ENCODE measurements at places on chromosomes 11 and 22.

- DNase-seq: no peak
Measured at GRCh38 chr22:17870407-17870806, 96.1 kb upstream of the BID start.

- no peak for DNase-seq
Measured at GRCh38 chr22:41822317-41823057, 10.4 kb upstream of the SREBF2 start.

DNA sequence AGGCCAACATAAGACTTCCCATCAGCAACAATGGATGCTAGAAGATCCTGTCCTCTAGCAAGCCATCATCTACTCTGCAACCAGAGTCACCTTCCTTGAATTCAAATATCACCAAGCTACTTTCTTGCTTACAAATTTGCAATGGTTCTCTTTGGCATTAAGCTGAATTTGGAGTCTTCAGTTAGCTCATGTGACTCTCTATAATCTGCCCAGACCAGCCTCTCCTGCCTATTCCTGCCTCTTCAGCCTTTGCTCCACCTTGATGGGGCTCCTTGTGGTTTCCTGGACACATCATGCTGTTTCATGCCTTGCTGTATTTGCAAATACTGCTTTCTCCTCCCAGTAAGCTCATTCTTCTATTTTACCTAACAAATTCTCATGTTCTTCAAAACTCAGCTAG lies 82.3 kb downstream of the RASSF10 start:
- DNase-seq: no peak

DNA sequence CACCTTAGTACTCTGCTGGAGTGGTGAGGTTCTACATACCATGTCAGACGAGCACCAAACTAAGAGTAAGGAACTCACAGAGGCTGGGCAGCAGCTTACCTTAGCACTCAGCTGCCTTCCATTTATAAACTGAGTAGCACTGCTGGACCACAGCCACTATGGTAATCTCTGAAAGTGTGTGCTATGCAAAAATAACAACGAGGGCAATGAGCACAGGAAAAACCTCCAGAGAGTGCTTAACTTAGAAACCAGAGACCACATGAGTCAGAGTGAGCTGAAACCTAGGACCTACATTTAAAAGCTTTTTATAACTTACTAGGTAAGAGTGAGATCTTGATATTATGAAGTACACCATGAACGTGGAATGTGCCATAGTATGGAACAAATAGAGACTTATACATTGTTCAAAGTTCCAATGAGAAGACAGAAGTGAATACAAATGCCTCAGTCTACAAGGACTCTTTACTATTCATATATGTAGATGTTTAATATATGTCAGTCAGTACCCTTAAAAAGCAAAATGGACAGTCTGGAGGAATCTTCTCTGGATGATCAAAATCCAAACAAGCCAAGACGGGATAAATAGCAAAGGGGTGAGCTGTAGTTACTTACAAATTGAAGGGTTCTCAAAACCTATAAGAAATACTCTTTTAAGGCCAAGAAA lies 17.2 kb upstream of the CD59 start:
- no peak for DNase-seq

DNA sequence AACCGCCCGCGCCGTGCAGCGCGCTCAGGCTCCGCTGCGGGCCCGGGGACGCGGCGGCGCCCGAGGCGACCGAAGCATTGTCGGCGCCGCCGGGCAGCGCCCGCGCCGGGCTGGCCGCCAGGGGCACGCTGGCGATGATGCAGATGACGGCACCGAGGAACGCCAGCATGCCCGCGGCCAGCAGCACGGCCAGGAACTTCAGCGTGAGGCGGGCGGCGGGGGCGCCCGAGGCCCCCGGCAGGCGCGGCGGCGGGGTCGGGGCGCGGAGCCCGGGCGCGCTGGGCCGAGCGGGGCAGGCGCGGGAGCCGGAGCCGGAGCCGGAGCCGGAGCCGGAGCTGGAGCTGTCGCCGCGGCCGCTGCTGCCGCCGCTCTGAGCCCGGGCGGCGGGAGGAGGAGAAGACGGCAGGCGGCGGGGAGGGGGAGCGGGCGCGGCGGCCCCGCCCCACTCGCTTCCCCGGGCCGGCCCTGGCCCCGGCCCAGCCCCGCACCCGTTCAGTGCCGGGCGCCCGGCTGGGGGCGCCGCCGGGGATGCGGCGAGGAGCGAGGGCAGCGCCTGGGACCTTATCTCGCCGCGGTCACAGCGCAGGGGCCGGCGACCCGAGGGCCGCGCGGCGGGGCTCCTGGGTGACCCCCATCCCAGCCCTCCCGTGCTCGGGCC lies at the start of gene NPTXR:
TSS of gene NPTXR (minus strand) at position 372 of the 658 bp plus-strand sequence.
- no peak for DNase-seq

- DNase-seq: no peak
Measured at GRCh38 chr11:132604431-132604830, 927.9 kb downstream of the OPCML start.

- DNase-seq: no peak
Measured at GRCh38 chr11:126362879-126363655, 7.6 kb downstream of the ST3GAL4 start.

GRCh38 chr22:26047920-26048319 lies 121.3 kb upstream of the SEZ6L start:
- DNase-seq: no peak

GRCh38 chr11:14101388-14101787 lies 138.9 kb downstream of the SPON1 start:
- no peak for DNase-seq

DNA sequence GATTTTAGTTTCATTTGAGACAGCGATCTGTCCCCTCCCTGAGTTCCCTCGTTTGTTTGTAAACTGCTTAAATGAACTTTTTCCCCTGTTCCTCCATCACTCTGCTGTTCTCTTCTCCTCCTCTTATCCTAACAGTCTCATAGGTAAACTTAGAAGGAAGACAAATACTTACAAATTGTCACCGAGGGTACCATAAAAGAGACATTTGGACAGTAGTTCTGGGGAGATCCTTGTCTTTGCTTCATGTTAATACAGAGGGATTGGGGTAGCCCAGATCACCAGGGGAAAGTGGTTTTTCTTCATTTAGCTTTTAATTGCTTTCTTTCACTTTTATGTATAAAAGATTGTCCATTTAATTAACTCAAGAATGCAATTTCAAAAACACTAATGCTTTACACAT lies 46.1 kb downstream of the ZBTB16 start:
- DNase-seq: no peak

GRCh38 chr11:13438291-13438690 lies 24.7 kb downstream of the BTBD10 start:
- no peak for DNase-seq

DNA sequence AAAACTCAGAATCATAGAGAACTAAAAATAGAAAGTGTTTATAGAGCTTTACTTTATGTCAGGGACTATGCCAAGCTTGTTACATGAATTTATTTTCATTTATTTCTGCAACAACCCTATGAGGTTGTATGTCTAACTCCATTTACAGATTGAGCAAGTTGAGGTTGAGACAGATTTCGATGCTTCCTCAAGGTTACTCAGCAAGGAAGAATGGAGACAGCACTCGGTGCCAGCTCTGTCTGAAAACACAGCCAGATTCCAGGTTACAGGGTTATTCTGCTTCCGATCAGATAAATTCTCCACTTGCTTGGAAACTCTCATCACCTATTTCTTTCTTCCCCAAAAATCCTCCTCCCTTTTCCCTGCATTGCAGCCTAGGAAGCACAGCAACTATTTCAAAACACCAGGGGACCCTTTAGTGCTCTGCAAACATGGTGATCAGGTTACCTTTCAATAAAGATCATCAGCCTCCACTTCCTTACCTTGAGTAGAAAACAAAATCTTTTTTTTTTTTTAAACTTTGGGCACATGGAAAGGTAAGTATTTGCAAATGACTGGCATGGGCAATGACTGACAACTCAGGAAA lies 7.0 kb downstream of the MMP3 start:
- DNase-seq: no peak

GRCh38 chr11:107848345-107848744 lies 10.2 kb downstream of the SLC35F2 start:
- DNase-seq: no peak

GRCh38 chr11:134332189-134332631 lies 422 bp downstream of the GLB1L2 start:
- no peak for DNase-seq

- DNase-seq: no peak
Measured at GRCh38 chr11:6572215-6572614, 31.2 kb downstream of the RRP8 start.

- no peak for DNase-seq
Measured at GRCh38 chr11:15276621-15277020, 161.9 kb downstream of the INSC start.

DNA sequence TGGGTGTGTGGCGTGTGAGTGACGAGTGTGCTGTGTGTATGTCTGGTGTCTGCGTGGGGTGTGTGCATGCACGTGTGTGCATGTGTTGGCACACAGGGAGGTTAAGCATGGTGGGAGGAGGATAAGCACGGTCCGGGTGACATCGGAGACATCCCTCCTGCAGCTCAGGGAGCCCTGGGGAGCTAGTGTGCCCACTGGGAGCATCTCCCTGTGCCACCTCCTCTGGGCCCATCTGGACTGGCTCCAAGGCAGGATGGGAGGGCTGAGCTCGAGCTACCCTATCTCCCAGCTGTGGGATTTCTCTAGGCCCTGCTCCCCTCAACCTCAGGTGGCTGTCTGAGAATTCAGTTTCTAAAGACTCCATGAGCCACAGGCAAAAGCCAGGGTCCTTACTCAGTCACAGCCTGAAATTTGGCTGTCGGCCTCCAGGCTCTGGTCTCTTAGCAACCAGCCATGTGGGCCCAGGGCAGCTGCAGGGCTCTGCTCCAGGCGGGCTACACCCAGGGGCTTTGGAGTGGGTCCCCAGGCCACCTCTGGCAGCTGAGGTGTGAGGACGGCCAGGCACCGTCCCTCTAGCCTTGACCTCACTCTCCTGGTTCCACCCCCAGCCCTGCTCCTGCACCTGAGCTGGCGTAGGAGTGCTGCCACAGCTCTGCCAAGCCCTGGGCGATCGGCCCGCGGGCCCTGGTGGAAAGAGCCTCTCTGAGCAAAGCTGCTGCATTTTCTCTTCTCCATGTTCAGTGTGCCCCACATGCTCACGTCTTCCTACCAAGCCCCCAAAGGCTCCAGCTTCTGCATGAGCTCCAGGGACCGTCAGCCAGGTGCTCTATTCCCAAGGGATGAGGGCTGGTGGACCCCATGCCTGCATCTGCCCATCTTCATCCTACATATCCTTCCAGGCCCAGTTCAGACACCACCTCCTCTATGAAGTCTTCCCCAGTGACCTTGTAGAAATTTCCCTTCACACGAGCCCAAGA lies 39.7 kb downstream of the RTL6 start:
- peak; percentile 43 for DNase-seq

DNA sequence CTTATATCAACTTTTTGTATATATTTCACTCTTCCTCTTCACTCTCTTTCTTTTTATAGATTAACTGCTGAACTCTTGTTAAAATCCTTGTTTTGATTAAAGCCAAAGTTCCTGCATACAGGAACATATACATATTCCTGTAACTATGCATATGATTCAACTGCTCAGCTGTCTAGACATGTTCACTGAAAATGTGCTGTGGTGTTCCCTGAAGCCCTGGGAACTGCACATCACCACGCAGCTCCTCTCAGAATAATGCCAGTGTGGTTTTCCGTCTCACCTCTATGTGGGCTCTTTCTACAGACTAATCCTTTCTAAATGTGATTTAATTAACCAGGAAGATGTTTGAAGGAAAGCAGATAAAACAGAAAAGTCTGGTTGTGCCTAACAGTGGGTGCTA lies 25.6 kb upstream of the MMP12 start:
- no peak for DNase-seq

DNA sequence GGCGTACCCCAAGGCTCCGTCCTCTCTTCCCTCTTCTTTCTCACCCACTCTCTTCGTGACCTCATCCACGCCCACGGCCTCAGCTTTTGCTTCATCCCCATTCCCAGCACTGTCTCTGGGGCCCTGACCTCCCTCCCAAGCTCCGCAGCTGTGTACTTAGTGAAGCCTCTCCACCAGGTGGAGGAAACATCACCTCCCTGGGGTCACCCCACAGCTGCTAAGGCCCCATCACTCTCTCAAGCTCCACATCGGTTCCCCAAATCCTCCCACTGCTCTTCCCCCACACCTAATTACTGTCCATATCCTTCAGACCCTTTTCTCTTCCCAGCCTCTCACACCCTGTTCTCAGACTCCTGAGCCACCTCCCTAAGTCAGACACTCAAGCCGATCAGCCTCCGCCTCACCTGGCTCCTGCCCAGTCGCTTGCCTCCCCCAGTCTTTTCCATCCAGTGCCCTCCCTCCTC lies 7.9 kb upstream of the SYT7 start:
- DNase-seq: no peak

DNA sequence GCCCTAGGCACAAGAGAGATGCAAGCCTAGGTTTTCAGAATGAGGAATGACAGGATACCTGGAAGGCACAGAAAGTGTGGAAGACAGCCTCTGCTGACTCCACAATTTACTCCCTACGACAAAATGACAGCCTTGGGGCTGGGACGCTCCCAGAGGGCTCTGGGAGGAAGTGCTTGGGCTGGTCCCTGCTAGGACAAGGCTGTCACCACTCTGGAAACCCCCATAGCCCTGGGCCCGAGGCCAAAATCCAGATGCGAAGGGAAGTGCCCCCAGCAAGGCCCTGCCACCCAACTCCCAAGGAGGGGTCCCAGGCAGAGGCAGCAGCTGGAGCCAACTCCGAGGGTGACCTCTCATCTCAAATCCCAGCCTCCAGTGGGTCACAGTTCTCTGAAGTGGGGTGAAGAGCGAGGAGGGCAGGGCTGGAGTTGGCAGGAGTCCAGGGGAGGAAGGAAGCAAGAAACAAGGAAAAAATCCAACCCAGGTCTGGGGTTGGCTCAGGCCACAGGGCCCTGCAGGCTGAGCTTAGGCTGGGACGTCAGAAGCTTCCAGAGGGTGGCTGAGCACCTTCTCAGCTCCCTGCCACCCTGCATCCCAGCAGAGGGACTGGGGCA lies 6.3 kb upstream of the CDC42EP2 start:
- peak; percentile 73 for DNase-seq

GRCh38 chr11:120021978-120022377 lies 115.9 kb downstream of the TRIM29 start:
- DNase-seq: no peak

GRCh38 chr11:64499261-64500004 lies 91.6 kb upstream of the SLC22A12 start:
- DNase-seq: no peak

DNA sequence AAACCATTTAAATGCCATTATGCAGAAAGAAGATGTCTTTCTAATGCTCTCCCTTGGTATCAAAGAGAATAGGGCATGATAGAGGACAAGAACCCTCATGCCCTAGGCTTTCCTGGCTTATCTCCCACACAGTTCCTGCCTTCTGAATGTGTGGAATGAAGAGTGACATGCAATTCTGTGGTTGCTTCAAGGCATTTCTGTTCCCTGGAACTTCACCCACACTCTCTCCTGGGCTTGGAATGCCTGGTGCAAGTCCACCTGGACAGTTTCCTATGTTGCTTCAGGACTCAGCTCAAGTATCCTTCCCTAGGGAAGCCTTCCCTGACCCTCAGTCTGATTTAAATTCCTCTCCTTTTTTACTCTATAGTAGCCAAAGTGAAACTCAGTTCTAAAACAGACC lies 53.8 kb upstream of the DRD2 start:
- no peak for DNase-seq

Data from sciatic nerve (tissue), 2 donors.